ENCODE measurements at places on chromosomes 3 and 15.

GRCh38 chr15:69825941-69826818, 271.5 kb downstream of the TLE3 start:
- DNase-seq: no peak

GRCh38 chr3:160378331-160379109, 20.5 kb downstream of the IFT80 start:
- DNase-seq: no peak

DNA sequence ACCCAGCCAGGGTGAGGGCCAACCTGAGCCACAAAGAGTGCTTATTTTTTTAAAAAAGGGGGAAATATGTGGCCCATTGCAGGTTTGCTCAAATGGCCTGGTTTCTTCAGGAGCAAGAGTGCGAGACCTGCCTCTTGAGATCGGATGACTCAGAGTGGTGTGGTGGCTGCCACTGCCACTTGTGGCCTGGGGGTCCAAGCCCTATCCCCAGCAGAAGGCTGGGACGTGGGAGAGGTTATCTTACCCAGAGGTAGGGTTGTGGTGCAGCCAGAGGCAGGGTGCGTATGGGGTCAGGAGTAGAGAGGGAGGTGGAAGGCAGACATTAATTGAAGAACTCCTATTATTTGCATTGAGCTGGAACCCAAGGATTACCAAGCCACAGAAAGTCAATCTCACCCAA, 83.2 kb upstream of the SMAD3 start:
- DNase-seq: no peak

GRCh38 chr3:111787556-111788463, 71.3 kb upstream of the PHLDB2 start:
- no peak for DNase-seq

DNA sequence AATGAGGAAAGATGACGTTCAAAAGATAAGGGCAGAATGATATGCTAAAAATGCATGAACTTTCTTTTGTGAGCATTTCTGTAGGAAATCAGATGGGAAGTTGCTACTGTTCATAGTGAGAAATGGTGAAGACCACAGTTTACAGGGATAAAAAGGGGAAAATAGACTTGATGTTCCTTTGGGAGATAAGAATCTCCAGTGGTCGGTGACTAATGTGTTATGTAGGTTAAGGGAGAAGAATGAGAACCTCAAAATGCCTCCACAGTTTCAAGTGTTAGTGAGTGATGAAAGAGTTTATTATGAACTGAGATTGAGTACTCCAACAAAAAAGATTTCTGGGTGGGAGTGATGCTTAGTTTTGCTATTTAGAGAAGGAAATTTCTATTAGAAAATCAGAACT, 247.2 kb downstream of the LSAMP start:
- DNase-seq: no peak

DNA sequence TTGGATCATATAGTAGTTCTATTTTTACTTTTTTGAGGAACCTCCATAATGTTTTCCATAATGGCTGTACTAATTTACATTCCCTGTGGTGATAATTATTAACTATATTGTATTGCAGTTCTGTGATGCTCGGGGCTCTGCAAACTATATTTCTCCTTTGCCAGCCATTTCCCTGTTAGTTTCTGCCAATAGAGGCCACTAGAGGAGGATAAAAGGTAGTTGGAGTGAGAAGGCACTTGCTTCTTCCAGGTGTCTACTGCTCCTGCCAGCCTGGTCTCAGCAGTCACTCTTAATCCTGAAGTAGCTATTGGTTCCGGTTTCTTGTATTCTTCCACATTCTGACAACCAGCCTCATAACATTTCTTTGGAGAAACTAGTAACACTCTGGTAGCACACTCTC, 233.9 kb upstream of the GBE1 start:
- no peak for DNase-seq

GRCh38 chr3:169836078-169836941, 23.6 kb upstream of the LRRC34 start:
- no peak for DNase-seq

DNA sequence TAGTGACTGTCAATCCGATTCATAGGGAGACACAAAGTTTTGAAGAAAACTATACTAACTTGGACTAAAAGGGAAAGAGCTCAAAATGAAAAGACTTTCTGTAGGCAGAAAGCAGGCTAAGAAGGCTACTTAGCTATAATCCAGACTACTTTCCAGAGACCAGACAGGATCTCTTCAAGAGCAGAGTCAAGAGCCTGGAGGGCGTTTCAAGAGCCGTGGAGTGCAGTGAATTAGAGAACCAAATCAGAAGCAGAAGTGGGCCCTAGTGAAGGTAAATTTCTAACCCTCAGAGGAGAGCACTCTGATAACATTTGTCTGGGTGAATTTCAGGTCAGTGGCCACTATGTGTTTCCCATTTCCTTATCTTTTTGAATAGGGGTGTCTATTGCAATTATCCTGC, 76.4 kb downstream of the CGGBP1 start:
- DNase-seq: no peak

All from stimulated activated CD4-positive, alpha-beta T cell treated with anti-CD3 and anti-CD28 coated beads, Interleukin-12 subunit alpha, Interleukin-12 subunit beta, amount 100 ng/mL, for 24 hours (primary cell).